ENCODE measurements at places on chromosomes 13 and 19.

- no peak for DNase-seq
Observed at GRCh38 chr19:32661318-32661717, 13.7 kb downstream of the ANKRD27 start.

GRCh38 chr13:42814868-42815267 lies 33.5 kb downstream of the FAM216B start:
- peak; percentile 91 for DNase-seq

- DNase-seq = no peak
Observed at GRCh38 chr13:84677836-84678235, 795.6 kb upstream of the SLITRK1 start.

GRCh38 chr19:44585371-44586133 lies 27.8 kb upstream of the IGSF23 start:
- no peak for DNase-seq

- DNase-seq = no peak
Observed at GRCh38 chr13:44434766-44435141, 61.1 kb downstream of the SERP2 start.

DNA sequence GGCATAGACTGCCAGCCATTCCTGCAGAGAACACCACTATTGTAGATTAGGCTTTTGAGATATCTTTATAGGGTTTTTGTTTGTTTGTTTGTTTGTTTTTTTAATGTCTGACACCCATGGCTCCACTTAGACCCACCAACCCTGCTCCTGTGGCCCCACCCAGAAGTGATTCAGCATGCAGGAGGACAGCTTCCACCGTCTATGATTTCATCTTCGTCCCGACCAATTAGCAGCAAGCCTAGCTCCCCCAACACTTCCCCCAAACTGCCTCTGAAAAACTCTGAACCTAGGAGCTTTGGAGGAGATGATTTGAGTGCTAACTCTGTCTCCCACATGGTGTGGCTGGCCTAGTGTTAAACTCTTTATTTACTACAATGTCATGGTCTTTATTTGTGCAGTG lies 108.3 kb upstream of the RXFP2 start:
- peak; percentile 10 for DNase-seq

GRCh38 chr13:28792992-28793391 lies 27.1 kb upstream of the MTUS2 start:
- DNase-seq = no peak

- no peak for DNase-seq
Observed at GRCh38 chr19:38877781-38878574, at the start of gene RINL. RINL (minus strand) TSS chr19:38878275; CDS start chr19:38876742, 1,533 bp downstream.

GRCh38 chr19:1653300-1653628 lies 849 bp upstream of the TCF3 start:
- no peak for DNase-seq

GRCh38 chr13:40780822-40781401 lies 8.5 kb upstream of the SLC25A15 start:
- peak; percentile 45 for DNase-seq

DNA sequence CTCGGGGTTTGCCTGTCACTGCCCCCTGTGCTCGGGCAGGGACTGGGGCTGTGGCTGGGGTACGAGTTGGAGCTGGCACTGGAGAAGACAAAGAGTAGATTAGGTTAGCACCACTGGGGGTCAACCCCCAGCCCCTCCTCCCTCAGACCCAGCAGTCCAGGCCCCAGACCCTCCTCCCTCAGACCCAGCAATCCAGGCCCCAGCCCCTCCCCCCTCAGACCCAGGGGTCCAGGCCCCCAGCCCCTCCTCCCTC lies 19.1 kb downstream of the ZNF575 start:
- no peak for DNase-seq

GRCh38 chr13:27961227-27962085 lies 7.7 kb downstream of the CDX2 start:
- DNase-seq = no peak

- no peak for DNase-seq
Observed at GRCh38 chr19:9296336-9296735, 13.3 kb downstream of the ZNF699 start.

GRCh38 chr13:45258334-45258675 lies 57.5 kb upstream of the KCTD4 start:
- no peak for DNase-seq

- DNase-seq = no peak
Observed at GRCh38 chr19:3966051-3967017, 4.6 kb downstream of the DAPK3 start.

DNA sequence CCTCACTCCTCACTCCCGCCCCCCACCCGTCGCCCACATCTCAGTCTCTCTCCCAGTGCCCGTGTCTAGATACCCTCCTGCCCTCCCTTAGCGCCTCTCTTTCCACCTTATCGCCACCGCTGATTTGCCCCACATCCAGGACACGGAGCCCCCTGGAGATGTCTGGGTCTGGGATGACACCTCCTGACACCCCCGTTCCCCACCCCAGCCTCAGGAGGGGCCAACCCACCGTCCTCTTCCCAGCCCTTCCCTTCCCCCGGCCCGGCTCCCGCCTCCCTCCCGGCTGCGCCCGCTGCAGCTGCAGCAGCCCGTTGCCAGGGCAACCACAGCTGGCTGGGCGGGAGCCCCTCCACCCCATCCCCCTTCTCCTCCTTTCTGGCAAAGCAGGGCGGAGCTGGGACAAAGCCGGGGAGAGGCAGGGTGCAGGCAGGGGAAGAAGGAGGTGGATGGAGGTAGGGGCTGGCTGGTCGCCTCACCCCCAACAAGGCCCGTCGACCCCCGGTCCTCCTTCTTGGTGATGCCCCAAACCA lies 13.5 kb downstream of the DPF1 start:
- DNase-seq = peak; percentile 77

- DNase-seq = peak; percentile 73
Observed at GRCh38 chr13:45372189-45373161, 31.5 kb upstream of the TPT1 start.

- DNase-seq = peak; percentile 83
Observed at GRCh38 chr13:114143806-114144605, 11.6 kb upstream of the RASA3 start.

DNA sequence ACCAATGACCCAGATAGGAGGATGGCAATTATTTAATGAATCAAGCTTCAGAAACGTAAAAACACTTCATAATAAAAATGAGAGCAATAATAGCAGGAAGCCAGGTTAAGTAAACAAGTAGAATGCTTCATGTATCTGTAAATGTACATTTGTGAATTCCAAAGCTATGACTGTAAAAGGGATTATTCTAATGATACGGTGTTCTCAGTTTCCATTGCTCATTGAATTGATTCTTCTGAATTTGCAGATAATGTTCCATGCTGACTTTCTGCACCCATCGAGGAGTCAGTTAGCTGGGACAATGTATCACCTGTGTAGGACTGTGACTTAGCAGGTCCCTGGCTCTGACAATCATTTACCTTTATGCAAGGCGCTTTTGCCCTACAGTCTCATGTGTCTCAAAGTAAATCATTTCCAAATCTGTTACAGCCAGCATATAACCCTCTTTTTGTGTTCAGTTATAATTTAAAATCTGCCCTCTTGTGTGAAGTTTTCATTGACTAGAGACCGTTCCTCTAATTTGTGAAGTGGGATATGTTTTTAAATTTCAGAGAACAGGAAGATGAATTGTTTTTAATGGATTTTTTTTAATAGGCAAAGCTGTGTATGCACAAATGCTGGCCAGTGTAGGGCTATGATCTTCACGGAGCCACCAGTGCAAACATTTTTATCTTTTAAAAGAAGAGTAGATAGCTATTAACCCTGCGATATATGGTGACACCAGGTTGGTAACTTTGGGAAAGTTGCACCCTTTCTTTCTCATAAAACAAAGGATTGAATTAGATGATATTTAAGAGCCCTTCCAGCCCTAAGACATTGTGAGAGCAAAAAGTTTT lies 267.1 kb downstream of the KLF5 start:
- no peak for DNase-seq

GRCh38 chr13:31910633-31911032 lies 120.9 kb upstream of the FRY start:
- DNase-seq = no peak

DNA sequence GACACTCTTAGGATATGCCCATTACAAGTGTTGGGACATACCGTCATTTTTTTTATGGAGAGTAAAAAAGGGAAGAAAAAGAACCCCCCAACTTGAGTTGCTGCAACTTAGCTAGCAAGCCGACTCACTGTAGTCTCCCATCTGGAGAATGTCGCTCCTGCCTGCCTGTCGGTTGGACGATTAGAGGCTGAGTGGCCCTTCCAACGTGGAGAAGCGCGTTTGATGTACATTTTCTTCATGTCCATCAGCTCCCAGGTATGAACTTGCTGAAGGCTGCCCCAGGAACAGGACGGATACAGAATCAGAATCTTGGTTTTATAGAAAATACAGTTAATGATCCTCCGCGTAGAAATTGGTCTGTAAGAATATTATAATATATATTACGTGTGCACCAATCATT lies 189.0 kb upstream of the SOX1 start:
- DNase-seq = no peak

- no peak for DNase-seq
Observed at GRCh38 chr19:57689750-57690149, 8.0 kb downstream of the ZNF551 start.

DNA sequence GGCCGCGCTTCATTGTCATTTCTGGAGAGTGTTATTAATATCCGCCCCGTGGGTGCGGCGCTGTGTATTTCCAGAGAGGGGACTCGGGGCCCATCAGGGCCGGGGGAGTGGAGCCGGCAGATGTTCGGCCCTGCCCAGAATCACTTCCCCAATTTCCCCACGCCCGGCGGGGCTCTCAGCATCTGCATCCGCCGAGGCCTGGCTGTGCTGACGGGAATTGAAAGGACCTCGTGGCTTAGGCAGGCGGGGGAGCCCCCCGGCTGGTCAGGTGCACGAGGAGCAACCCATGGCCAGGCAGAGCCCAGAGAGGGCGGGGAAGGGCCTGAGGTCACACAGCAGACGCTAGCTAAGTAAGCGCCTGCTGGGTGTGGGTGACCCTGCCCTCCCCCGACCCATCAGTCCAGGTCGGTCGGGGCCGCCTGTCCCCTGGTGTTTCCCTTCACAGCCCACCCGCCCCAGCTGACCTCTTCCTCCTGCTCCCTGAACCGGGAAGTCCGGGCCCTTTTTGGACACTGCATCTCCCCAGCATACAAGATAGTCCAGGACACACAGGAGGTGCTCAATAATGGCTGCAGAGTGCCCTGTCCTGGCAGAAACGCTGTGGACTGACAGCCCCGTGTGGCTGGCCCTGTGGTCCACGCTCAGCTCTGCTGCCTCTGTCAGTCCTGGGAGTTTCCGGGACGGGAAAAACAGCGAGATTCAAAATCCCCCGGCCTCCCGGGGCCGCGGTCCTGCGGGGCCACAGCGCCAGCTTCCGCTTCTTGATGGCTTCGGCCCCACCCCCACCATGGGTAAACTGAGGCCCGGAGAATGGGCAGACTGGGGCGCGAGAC lies 22.1 kb downstream of the ARID3A start:
- no peak for DNase-seq

- no peak for DNase-seq
Observed at GRCh38 chr19:16297575-16298178, 26.9 kb upstream of the KLF2 start.

DNA sequence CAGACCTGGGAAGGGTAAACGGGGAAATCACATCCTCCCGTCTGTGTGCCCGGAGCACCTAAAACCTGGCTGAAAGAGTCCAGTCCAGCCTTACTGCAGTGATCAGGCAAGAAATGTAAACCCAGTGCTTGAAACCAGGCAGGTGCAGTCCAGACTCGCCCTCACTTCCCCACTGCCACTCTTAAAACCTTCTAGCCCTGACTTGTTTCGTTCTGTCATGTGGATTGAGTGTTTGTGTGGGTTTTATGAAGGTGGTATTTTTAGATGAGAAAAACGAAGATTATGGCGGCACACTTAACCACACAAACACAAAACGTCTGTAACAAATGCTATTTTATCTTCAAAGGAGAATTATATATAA lies 839 bp upstream of the CKAP2 start:
- peak; percentile 43 for DNase-seq

GRCh38 chr13:94413598-94413944 lies 65.9 kb downstream of the DCT start:
- no peak for DNase-seq

DNA sequence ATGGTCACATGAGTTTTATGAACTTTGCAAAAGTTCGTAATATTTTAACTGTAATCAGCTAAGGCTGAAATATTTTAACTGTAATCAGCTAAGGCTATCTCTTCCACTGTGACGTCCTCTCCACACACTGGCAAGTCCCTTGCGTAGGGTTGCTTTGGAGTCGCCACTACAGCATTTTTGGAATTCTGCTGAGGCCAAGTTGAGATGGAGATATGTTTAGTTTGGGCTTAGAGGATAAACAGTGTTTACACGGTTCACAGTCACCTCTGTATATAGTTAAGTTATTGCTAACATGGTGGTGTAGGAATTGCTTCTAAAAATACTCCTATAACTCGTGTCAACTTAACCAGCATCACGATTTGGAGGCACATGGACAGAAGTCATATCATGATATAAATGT lies 143.6 kb upstream of the SERP2 start:
- DNase-seq = no peak

DNA sequence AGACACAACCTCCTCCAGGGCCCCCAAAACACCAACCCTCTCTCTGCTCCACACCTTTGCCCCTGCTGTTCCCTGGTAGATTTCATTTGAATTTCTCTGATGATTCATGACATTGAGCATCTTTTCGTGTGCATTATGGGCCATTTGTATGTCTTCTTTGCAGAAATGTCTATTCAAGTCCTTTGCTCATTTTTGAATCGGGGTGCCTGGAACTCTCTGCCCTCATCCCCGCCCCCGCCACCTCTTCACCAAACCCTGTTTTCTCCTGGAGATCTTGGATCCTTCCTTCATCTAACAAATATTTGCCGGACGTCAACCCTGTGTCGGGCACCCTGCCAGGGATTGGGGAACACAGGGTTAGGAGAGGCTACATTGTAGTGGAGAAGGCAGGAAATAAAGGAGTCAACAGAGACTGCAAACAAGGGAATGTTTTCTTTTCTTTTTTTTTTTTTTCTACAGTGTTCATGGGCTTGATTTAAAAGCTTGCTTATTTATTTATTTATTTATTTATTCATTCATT lies 25.5 kb upstream of the SLC1A5 start:
- no peak for DNase-seq

DNA sequence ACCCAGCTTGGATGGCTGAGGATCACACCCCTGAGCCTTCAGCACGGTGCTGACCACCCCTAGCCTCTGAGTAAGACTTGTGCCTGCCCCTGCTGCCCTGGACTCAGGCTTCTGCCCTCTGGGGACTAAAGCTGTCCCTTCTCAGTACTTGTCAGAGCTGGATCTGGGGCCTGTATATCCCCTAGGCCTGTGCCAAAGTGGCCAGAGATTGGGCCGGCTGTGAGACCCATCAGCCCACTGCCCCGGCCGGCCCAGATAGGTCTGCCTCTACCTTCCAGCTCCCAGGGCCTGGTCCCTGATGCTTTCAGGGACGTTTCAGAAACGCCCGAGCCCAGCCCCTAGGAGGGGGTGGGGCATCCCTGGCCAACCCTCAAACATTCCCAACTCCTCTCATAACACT lies 137.8 kb downstream of the ZDHHC20 start:
- DNase-seq = no peak

GRCh38 chr19:45895519-45895972 lies 6.9 kb downstream of the MYPOP start:
- no peak for DNase-seq

- DNase-seq = no peak
Observed at GRCh38 chr13:91725646-91726045, 327.2 kb downstream of the GPC5 start.
